ENCODE measurements at places on chromosomes 16 and 17. TPM values are rescaled to one million over a fixed set of nuclear protein-coding genes. Genes with fewer than 3 reads are reported as not detected.

- DNase-seq, result no peak
These were observed 2.5 kb downstream of the UBE2I start for GRCh38 chr16:1311738-1312466.

DNA sequence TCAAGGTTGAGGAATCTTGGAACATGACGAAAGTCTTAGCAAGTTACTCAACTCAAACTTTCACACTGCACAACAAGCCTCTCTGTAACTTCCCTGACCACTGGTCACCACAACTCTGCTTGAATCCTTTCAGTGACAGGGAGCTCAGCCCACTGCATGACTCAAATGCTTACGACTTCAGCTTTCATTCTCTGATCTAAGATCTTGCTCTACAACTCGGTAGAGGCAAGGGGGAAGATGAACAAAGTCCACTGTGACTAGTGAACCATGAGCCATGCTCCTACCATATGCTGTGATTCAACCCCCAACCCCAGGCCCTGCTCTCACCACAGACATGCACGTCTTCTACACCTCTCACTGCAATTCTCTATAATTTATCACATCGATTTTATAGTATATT is 160.9 kb downstream of the SLC39A11 start:
- DNase-seq, result no peak

DNA sequence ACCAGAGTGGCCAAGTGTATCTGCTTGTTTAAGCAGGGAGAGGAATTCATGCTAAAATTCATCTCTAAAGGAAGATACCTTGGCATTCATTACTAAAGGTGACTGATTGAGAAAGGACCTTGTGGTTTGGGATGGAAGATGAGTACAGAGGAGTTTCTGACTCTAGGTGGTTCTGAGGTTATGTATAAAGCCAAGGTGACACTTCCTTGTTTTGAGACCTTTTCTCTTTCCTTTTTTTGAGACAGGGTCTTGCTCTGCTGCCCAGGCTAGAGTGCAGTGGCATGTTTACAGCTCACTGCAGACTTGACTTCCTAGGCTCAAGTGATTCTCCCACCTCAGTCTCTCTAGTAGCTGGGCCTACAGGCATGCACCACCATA is 9.1 kb downstream of the ABHD15 start:
- DNase-seq, result no peak

DNA sequence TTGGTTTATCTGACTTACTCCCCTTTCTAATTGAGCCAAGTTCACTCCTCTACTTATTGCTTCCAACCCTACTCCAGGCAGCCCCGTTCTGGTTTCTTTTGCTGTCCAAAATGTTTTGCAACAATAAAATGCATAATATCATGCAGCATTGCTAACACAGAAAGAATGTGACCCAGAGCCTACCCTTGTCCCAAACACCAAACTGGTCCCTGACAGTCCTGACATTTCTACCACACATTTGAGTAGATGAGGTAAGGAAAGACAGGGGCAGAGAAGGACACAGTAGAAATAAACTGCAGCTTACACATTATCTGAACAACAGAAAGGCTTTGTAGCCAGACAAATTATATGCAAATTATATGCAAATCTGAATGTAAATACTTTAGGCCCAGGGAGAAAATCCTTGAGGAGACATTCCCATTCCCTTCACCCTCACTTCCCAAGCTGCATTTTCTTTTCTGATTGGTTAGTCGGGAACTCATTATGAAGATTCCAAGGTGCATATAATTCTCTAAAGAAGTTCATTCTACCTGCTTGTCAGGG is 31.6 kb downstream of the SOX9 start:
- DNase-seq, result no peak

The DLX3 gene
- total RNA-seq, result not detected

The SRCIN1 gene
- total RNA-seq, result 0.52 TPM

DNA sequence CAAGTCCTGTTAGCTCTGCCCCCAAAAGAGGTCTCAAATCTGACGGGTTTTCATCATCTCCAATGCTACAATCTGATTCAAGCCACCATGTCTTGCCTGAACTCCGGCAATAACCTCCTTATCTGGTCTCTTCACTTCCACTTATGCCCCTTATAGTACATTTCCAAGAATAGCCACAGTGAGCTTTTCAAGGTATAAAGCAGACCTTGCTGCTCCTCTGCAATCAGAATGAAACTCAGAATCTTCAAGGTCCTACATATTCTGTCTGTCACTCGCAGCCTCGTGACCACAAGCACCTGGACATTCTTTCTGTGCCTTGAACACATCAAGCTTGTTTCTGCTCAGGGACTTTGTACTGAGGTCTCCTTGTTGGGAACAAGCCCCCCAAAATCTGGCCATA is 84.7 kb downstream of the YPEL2 start:
- no peak for DNase-seq

GRCh38 chr17:42809250-42809649 is 10.6 kb downstream of the CNTD1 start:
- DNase-seq, result no peak

DNA sequence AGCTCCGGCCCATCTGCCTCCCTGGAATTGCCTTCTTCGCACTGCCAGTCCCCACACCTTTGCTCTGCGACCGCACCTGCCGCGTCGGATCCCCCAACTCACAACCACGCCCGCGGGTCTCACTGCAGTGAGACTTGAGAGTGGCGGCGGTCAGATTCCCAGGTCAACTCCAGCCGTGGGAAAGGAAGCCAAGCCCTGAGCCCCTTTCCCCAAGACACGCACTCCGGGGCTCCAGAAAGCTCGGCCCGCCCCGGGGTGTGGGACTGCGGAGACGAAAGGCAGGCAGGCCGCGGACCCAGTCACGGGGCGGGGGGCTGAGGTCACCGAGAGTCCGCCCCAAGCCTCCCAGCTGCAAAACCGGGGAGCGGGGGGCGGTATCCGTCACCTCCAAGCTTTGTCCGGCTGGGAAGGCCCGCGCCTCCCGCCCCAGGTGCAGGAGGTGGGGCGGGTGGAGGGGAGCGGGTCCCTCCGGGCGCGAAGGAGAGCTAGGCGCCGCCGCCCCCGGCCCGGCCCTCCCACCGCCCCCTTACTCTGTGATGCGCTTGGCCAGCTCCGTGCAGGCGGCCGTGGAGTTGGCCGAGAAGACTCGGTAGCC is 615 bp downstream of the PRPSAP1 start:
- no peak for DNase-seq

DNA sequence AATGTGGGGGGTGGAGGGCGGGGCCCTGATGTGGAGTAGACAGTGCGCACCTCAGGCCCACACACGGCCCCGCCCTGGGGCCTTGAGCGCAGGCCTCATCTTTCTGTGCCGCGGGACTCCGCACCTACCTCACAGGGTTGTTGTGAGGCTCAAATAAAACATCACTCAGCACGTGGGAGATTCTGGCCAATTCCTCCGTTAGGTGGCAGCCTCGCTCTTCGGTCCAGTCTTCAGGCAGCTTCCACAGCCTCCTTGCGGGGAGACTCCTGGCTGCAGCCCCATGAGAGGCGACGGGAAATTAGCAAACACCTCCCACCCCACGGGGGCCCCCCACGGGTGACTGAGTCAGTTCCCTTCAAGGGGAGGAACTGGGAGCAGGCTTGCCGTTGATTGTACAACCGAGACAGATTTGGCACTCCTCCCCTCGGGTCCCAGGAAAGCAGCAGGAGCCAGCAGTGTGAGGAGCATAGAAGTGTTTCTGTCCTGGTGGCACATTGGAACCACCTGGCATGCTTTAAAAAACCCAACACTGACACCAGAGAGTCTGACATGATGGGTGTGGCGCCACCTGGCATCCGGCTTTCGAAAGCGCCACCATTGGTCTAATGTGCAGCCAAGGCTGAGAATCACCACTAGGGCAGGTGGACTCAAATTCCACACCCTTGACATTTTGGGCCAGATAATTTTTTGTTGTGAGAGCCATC is 7.6 kb downstream of the MRM1 start:
- no peak for DNase-seq

GRCh38 chr17:307741-308507 is 44.7 kb downstream of the RPH3AL start:
- no peak for DNase-seq

GRCh38 chr17:69858460-69858859 is 216.6 kb upstream of the KCNJ16 start:
- DNase-seq, result no peak

- DNase-seq, result peak; percentile 14
These were observed 412 bp downstream of the EPN2 start for GRCh38 chr17:19237389-19238166.

The NPW gene
- 2.0 TPM for total RNA-seq

DNA sequence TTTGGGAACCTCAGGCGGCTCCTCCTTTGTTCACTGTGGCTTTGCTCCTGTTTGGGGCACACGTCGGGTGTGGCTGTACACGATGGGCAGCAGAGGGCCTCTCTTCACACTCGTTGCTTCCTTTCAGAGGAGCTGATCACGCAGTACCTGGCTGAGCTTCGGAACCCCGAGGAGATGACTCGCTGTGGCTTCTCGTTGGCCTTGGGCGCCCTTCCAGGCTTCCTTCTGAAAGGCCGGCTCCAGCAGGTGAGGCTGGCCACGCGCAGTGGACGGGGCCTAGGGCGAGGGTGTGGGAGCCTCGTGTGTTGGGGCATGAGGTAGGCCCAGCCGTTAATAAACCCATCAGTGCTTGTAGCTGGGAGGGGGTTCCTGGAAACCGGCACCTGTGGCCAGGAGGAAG is 85.0 kb upstream of the ZNF750 start:
- no peak for DNase-seq

The ZNF213 gene
- 3.1 TPM for total RNA-seq

The PHOSPHO1 gene
- total RNA-seq, result not detected

The ASIC2 gene
- total RNA-seq, result not detected

GRCh38 chr17:76080768-76081287 is 1.8 kb downstream of the ZACN start:
- no peak for DNase-seq

The PRR29 gene
- 3.3 TPM for total RNA-seq

DNA sequence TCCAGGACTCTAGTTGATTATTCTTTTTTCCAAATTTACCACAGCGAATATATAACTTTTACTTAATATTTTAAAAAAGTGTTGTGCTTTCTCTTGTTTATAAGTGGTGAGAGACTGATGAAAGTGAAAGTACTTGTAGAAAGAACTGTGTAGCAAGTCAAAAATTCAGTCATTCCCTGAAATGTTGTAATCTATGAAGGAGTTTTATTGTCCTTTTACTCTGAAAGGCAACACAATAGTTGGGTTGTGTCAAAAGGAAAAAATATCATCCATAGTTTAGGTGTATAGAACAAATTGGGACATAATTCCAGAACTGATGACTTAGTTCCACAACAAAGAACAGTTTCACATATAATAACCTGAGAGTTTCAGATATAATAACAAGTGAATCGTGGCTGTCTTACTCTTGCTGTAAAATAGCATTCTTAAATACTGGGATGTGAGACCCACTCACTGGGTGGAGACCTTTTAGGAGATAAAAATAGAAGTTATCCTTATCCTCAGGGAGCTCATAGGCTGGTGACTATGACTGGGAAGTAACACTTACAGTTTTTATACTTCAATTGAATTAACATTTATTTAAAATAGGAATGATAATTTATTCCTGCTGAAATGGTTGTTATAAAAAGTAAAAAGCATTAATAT is 20.6 kb downstream of the CYB5B start:
- DNase-seq, result no peak

- DNase-seq, result no peak
These were observed 536.7 kb upstream of the HSBP1 start for GRCh38 chr16:83271123-83271522.

The TP53TG3 gene
- total RNA-seq, result not detected

GRCh38 chr17:49730078-49730784 is 22.5 kb upstream of the SLC35B1 start:
- DNase-seq, result no peak

The FAM234A gene
- total RNA-seq, result 21.2 TPM

The HOXB6 gene
- not detected for total RNA-seq

DNA sequence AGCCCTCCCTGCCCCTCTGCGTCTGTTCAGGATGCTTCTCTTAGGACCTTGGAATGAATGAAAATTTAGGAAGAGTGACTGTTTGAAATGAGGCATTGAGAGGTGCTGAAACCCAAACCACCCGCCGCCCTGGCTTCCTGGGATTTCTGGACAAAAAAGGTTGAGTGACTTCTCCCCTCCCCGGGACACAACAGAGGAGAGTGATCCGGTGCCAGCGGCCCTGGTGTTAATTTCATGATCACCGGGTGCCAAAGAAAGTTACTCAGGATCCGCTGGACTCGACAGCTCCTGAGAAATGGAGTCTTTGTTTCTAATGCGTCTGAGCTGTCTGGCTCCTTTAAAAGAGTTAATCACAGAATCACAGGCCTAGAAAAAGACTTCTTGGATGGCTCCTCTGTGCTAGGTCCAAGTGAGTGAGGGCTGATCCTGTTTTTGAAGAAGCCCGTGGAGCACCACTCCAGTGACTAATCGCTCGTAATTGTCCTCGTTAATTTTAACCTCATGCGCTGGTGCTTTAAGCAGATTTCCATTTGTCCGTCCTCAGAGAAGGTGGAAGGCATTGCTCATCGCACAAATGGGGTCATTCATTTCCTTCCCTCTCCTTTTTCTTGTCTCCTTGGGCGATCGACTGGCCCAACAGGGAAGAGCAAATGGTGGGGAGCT is 144.4 kb upstream of the ZFHX3 start:
- no peak for DNase-seq

- DNase-seq, result no peak
These were observed 20.5 kb downstream of the MPHOSPH6 start for GRCh38 chr16:82149536-82149935.

DNA sequence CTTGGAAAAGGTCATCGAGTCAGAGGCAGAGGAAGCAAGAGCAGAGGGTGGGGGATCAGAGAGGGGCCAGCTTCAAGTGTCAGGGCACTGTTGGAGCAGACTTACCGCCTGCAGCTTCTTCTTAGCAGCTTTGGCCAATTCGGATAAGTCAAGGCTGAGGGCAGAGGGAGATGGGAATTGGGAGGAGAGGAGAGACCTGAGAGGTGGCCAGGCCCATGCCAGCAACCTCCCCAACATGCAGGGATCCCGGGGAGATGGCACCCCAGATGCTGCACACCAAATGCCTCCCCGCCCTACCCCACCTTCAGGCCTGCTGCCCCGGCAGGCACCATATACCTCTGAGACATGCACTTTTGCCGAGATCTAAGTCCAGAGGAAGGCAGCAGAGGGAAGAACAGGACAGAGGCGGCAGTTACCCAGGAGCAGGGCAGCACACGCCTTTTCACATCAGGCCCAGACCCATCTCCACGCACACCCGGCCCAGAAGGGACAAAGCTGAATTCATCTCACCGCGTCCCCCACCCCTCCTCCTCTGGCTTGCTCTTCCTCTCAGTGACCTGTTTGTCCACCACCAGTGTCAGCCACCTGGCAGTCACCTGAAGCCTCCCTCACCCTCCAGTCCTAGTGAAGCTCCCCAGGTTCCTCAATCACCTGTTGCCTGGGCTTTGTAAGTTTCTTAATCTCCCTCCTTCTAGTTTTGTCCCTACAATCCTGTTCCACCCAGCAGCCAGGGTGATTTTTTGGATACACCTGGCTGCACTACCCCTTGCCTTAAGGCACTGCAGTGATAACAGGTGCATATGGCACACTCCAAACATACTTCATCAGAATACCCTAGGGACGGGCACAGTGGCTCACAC is 10.4 kb downstream of the TP53I13 start:
- no peak for DNase-seq

- no peak for DNase-seq
These were observed 1.4 kb downstream of the ZG16 start for GRCh38 chr16:29779474-29779873.

The CCL2 gene
- not detected for total RNA-seq
